ENCODE measurements at places on chromosomes 4 and X. TPM values are rescaled to one million over a fixed set of nuclear protein-coding genes. Genes with fewer than 3 reads are reported as not detected.

- no peaks in the 10 kb centered on the region for H3K4me1 ChIP-seq
- H3K27me3 ChIP-seq = no peaks in the 10 kb centered on the region
- no peak overlapping the region for H3K4me3 ChIP-seq
- no peak for DNase-seq
- no peaks in the 10 kb centered on the region for H3K36me3 ChIP-seq
Observed at GRCh38 chr4:163804001-163804400, 309.5 kb downstream of the TMA16 start.

GRCh38 chr4:15805583-15806517 is 27.7 kb downstream of the CD38 start:
- H3K4me3 ChIP-seq = no peak overlapping the region
- H3K4me1 ChIP-seq = peaks cover 51% of the 10 kb centered on the region
- no peaks in the 10 kb centered on the region for H3K27me3 ChIP-seq

- no peak for DNase-seq
- no peaks in the 10 kb centered on the region for H3K4me1 ChIP-seq
- peaks cover 9% of the 10 kb centered on the region for H3K27me3 ChIP-seq
- no peaks in the 10 kb centered on the region for H3K36me3 ChIP-seq
- H3K27ac ChIP-seq = no peak overlapping the region
- no peak overlapping the region for H3K4me3 ChIP-seq
Observed at GRCh38 chrX:8688776-8689175, 43.2 kb downstream of the ANOS1 start.

DNA sequence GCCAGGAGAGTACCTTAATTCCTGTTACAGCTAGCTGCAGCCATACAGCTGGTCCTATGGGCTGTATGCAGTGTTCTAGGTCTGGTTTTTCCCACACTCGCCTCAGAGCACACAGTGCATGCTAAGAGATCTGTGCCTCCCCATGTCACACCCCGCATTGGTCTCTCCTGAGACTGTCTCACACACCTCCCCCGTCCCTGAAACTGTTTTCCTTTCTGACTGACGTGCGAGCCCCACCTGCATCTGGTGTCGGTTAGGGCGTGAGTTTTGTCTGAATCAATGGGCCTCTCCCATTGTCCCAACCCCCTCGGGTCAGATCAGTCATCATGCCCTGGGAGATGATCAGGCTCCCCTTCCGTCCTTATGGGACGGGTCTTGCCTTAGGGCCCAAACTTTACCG is 3.4 kb upstream of the UGT8 start:
- H3K4me1 ChIP-seq = peaks cover 9% of the 10 kb centered on the region
- peaks cover 28% of the 10 kb centered on the region for H3K27me3 ChIP-seq
- H3K27ac ChIP-seq = no peak overlapping the region
- no peak for DNase-seq
- H3K36me3 ChIP-seq = no peaks in the 10 kb centered on the region
- no peak overlapping the region for H3K4me3 ChIP-seq

GRCh38 chr4:100790836-100791615 is 273.2 kb upstream of the EMCN start:
- no peaks in the 10 kb centered on the region for H3K4me1 ChIP-seq
- no peaks in the 10 kb centered on the region for H3K36me3 ChIP-seq
- DNase-seq = no peak
- H3K4me3 ChIP-seq = no peak overlapping the region
- H3K27me3 ChIP-seq = peaks cover 3% of the 10 kb centered on the region

DNA sequence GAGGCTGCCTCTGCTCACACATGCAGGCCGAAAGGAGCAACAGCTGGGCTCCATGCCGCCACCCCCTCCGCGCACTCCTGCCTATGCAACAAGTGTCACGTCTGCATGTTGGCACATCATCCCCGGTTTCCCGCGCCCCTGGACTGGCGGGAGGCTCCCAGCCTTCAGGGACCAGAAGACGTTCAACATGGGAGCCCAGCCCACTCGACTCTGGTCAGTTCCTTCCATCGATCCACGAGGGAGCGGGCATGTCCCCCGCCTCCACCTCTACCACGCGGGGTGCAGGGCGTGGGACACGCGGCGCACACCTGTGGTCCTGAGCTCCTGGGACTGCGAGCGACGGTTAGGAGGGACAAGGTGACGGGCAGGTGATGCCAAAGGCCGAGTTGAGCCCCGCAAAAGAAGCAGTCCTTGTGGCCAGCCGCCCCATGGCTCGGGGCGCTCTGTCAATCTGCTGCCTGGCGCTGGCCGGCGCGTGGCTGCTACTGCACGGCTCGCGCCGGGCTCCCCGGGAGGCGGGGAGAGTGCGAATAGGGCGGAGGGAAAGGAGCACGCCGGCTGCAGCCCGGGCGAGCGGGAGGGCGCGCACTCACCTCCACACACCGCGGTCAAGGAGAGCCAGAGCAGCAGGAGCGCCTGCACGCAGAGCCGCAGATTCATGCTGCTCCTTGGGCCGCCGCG is 645 bp downstream of the APLN start:
- no peak for DNase-seq
- H3K27ac ChIP-seq = no peak overlapping the region
- H3K4me3 ChIP-seq = peak overlapping the region; percentile 56
- H3K27me3 ChIP-seq = peaks cover 27% of the 10 kb centered on the region

- DNase-seq = no peak
- no peak overlapping the region for H3K27ac ChIP-seq
- H3K4me3 ChIP-seq = no peak overlapping the region
- H3K27me3 ChIP-seq = no peaks in the 10 kb centered on the region
- no peaks in the 10 kb centered on the region for H3K4me1 ChIP-seq
Observed at GRCh38 chrX:68743754-68744153, 85.1 kb upstream of the EFNB1 start.

DNA sequence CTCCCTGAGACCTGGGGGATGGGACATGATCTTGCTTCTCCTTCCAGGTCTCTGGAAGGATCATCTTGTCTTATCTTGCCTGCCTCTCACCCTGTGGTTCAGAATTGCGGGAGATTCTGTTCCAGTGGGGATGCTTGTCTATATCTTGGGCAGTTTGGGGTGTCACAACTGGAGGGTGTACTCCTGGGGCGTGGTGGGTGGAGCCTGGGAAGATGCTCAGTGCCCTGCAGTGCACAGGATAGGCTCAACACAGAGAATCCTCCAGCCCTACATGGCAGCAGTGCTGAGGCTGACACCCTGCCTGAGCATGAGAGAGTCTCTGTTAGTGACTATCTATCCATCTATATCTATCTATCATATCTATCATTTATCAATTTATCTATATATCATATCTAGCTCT is 7.7 kb downstream of the P2RY8 start:
- peaks cover 6% of the 10 kb centered on the region for H3K4me1 ChIP-seq
- H3K27me3 ChIP-seq = no peaks in the 10 kb centered on the region
- no peak overlapping the region for H3K27ac ChIP-seq

GRCh38 chr4:87228262-87228860 is 7.9 kb upstream of the KLHL8 start:
- no peak overlapping the region for H3K4me3 ChIP-seq
- H3K27me3 ChIP-seq = peaks cover 20% of the 10 kb centered on the region
- H3K4me1 ChIP-seq = peaks cover 2% of the 10 kb centered on the region

DNA sequence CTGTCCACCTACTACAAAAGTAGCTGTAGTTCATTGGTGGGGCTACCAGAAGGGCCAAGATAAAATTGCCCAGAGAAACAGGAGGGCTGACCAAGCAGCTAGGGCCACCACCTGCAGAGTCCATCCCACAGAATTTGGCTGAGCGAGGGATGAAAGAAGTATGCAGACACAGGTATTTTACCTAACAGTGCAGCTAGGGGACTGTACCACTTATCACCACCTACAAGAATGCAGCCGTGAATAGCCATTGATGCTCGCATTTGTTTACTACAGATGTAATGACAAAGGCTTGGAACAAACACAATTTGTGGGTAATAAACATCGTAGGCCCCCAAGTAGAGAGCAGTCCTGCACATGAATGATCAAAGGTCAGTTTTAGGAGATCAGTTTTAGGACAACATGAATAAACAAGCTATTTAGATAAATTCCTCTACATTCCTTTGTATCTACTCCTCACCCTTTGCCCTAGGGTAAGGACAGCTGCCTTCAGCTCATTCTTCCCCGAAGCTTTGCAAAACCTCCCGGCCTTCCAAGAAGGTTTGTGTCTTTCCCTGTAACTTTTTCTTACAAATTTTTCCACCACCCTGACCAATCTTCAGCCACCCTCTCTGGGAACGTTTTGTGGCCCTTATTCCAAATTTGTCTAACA is 49.5 kb downstream of the ZNF718 start:
- H3K4me1 ChIP-seq = no peaks in the 10 kb centered on the region
- no peak overlapping the region for H3K27ac ChIP-seq
- DNase-seq = no peak
- peaks cover 36% of the 10 kb centered on the region for H3K36me3 ChIP-seq
- no peak overlapping the region for H3K4me3 ChIP-seq

GRCh38 chr4:158856852-158857251 is 88.0 kb downstream of the FNIP2 start:
- no peaks in the 10 kb centered on the region for H3K27me3 ChIP-seq
- H3K4me1 ChIP-seq = peaks cover 13% of the 10 kb centered on the region
- no peak overlapping the region for H3K4me3 ChIP-seq
- no peak overlapping the region for H3K27ac ChIP-seq

GRCh38 chr4:1395941-1396805 is 10.1 kb downstream of the NKX1-1 start:
- H3K27me3 ChIP-seq = no peaks in the 10 kb centered on the region
- no peak overlapping the region for H3K27ac ChIP-seq
- H3K36me3 ChIP-seq = peaks cover 24% of the 10 kb centered on the region
- DNase-seq = no peak
- H3K4me1 ChIP-seq = no peaks in the 10 kb centered on the region

DNA sequence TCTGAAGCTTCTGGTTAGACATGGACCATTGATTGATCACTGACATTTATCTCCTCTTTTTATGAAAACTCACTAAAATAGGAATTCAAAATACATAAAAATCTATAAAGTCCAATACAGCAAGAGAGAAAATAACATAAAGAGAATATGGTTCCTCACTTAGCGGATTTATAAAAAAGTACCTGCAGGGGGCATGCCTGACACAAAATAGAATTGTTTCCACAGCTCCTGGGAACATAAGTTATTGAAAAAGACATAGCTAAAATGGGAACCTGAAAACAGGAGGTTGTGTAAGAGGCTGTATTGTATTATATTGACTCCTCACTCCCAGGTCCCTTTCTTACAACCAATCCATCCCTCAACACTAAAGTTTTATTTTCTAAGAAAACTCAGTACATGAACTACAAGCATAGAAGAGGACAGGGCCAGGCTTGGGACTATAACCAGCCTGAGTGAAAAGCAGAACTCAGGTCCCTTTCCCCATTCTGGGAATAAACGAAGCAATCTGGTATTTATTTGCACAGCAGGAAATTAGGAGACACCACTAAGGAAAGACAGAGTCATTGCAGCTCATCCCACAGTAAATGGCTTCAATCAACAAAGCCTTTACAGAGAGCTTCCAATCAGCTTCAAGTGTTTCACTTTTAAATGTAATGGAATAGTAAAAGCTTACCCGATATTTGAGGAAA is 121.1 kb upstream of the NDST4 start:
- peaks cover 2% of the 10 kb centered on the region for H3K4me1 ChIP-seq
- H3K27me3 ChIP-seq = no peaks in the 10 kb centered on the region
- H3K27ac ChIP-seq = no peak overlapping the region
- no peaks in the 10 kb centered on the region for H3K36me3 ChIP-seq

DNA sequence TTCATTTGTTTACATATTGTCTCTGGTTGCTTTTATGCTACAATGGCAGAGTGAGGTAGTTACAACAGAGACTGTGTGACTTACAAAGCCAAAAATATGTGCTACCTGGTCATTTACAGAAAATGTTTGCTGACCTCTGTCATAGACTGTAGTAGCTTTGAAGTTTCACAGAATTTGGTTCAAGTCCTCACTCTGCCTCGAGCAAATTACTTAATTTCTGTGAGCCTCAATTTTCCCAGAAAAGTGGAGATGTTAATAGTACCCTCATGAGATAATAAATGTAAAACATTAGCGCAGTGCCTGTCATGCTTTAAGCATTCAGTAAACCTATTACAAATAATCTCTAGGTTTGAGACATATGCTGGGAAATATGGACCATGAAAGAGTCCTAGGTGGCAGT is 18.4 kb upstream of the NRK start:
- no peaks in the 10 kb centered on the region for H3K4me1 ChIP-seq
- no peaks in the 10 kb centered on the region for H3K36me3 ChIP-seq
- DNase-seq = no peak
- no peaks in the 10 kb centered on the region for H3K27me3 ChIP-seq
- H3K4me3 ChIP-seq = no peak overlapping the region
- no peak overlapping the region for H3K27ac ChIP-seq

- no peaks in the 10 kb centered on the region for H3K27me3 ChIP-seq
- no peak for DNase-seq
- no peaks in the 10 kb centered on the region for H3K4me1 ChIP-seq
- no peak overlapping the region for H3K27ac ChIP-seq
- H3K36me3 ChIP-seq = no peaks in the 10 kb centered on the region
Observed at GRCh38 chr4:12636191-12636590, 847.9 kb downstream of the RAB28 start.

GRCh38 chrX:45150821-45151220 is 49.9 kb downstream of the DIPK2B start:
- H3K27me3 ChIP-seq = no peaks in the 10 kb centered on the region
- H3K4me3 ChIP-seq = no peak overlapping the region
- H3K36me3 ChIP-seq = no peaks in the 10 kb centered on the region
- no peak overlapping the region for H3K27ac ChIP-seq
- H3K4me1 ChIP-seq = no peaks in the 10 kb centered on the region

DNA sequence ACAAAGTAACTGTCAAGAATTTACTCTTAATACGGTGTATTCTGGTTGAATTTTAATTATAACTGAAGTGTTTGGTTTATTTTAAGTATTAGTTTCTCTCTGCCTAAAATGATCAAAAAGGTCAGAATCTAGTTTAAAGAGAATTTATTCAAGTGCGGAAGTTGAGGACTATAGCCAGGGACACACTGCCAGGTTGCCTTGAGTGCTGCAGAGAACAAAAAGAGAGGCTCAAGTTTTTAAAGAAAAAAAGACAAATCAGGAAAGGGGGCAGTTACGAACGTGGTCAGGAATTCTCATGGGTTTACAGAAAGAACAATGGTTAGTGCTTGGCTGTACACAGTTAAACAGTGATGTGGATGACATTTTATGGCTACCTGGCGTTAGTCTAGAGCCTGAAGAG is 81.3 kb downstream of the SNX25 start:
- H3K4me3 ChIP-seq = no peak overlapping the region
- peaks cover 15% of the 10 kb centered on the region for H3K36me3 ChIP-seq
- H3K27ac ChIP-seq = no peak overlapping the region
- DNase-seq = no peak
- H3K27me3 ChIP-seq = no peaks in the 10 kb centered on the region

GRCh38 chr4:12924728-12925320 is 559.3 kb downstream of the RAB28 start:
- no peak overlapping the region for H3K27ac ChIP-seq
- H3K4me1 ChIP-seq = no peaks in the 10 kb centered on the region
- H3K36me3 ChIP-seq = no peaks in the 10 kb centered on the region
- no peaks in the 10 kb centered on the region for H3K27me3 ChIP-seq
- no peak for DNase-seq

GRCh38 chr4:88054901-88055300 is 47.5 kb downstream of the PKD2 start:
- no peak for DNase-seq
- H3K4me1 ChIP-seq = no peaks in the 10 kb centered on the region

- H3K36me3 ChIP-seq = peaks cover 62% of the 10 kb centered on the region
- H3K4me3 ChIP-seq = no peak overlapping the region
- DNase-seq = no peak
- no peaks in the 10 kb centered on the region for H3K27me3 ChIP-seq
Observed at GRCh38 chrX:1600406-1601050, 9.1 kb downstream of the AKAP17A start.

FGD1 gene
- not detected for total RNA-seq

EGFL6 gene
- total RNA-seq = 18.7 TPM

NPNT gene
- not detected for total RNA-seq

OCIAD2 gene
- total RNA-seq = 54.6 TPM

RNF128 gene
- not detected for total RNA-seq

F8A2 gene
- not detected for total RNA-seq

SLC2A9 gene
- total RNA-seq = 3.8 TPM
